GM23338 (cell line): ENCODE measurements at places on chromosomes 2 and 18. TPM values are rescaled to one million over a fixed set of nuclear protein-coding genes. Genes with fewer than 3 reads are reported as not detected.

GRCh38 chr2:169694894-169695260, 608 bp downstream of the PHOSPHO2 start:
- no peak for DNase-seq
- 0 out of 2 replicates have a peak, but pooled peaks cover 3% of the 10 kb centered on the region for H3K4me1 ChIP-seq
- peak overlapping the region; percentile 93 for H3K4me3 ChIP-seq

GRCh38 chr2:234403074-234403473, 93.8 kb downstream of the ARL4C start:
- no peak overlapping the region for H3K4me3 ChIP-seq
- no peaks in the 10 kb centered on the region for H3K4me1 ChIP-seq

DNA sequence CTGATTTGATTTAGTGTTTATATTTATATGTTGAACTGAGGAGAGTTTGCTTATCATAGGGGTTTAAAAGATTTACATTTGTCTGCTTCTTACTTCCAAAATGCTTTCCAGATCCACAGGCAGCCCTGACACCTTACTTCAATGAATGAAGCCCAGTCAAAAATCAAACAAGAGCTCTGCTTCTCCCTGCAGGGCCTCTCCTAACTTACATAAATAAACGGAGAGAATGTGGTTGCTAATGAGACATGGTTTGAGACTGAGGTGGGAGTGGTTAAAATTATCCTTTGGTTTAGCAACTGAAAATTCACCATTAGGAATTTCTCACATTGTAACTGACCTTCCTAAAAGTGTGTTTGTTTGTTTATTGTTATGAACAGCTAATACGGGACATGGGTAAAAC, 612.3 kb upstream of the FANCL start:
- H3K4me1 ChIP-seq = peaks cover 13% of the 10 kb centered on the region
- no peak overlapping the region for H3K27ac ChIP-seq
- H3K36me3 ChIP-seq = no peaks in the 10 kb centered on the region
- peak; percentile 44 for DNase-seq

GRCh38 chr2:238994876-238995275, 147.0 kb downstream of the TWIST2 start:
- no peaks in the 10 kb centered on the region for H3K27me3 ChIP-seq
- no peak for DNase-seq
- H3K4me1 ChIP-seq = no peaks in the 10 kb centered on the region
- H3K4me3 ChIP-seq = no peak overlapping the region
- no peaks in the 10 kb centered on the region for H3K36me3 ChIP-seq

GRCh38 chr2:236180076-236180816, 12.1 kb upstream of the GBX2 start:
- H3K4me3 ChIP-seq = peak overlapping the region; percentile 56; the same call in 1 of the 2 replicates
- H3K27ac ChIP-seq = no peak overlapping the region
- peaks cover 53% of the 10 kb centered on the region for H3K27me3 ChIP-seq

GRCh38 chr2:127410871-127411652, 7.2 kb upstream of the PROC start:
- H3K27ac ChIP-seq = no peak overlapping the region
- no peak for DNase-seq
- no peaks in the 10 kb centered on the region for H3K36me3 ChIP-seq
- no peak overlapping the region for H3K4me3 ChIP-seq
- H3K4me1 ChIP-seq = peaks cover 5% of the 10 kb centered on the region

DNA sequence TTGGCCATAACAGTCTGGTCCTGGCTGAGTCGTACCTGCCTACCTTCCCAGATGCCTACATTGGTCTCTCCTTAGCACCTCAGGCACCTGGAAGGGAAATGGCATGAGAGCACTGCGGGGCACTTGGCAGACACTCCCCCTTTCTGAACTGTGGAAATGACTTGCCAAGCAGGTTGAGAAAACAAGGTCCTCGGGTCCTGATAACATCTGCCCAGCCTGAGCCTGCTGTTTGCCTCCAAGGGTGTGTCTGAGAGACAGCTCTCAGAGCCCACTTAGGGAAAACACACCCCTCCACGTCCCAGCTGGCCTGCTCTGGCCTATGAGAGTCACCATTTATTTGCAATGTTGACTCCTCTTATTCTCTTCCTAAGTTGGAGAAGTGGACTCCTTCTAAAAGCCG, 10.5 kb downstream of the FAM110C start:
- H3K27ac ChIP-seq = no peak overlapping the region
- no peaks in the 10 kb centered on the region for H3K27me3 ChIP-seq
- peaks cover 17% of the 10 kb centered on the region; the same call in 1 of the 2 replicates for H3K36me3 ChIP-seq
- H3K4me1 ChIP-seq = no peaks in the 10 kb centered on the region
- no peak overlapping the region for H3K4me3 ChIP-seq
- no peak for DNase-seq

- no peaks in the 10 kb centered on the region for H3K27me3 ChIP-seq
- peaks cover 11% of the 10 kb centered on the region for H3K4me1 ChIP-seq
- no peak overlapping the region for H3K27ac ChIP-seq
- no peak overlapping the region for H3K4me3 ChIP-seq
These were observed 53.9 kb upstream of the CYTIP start for GRCh38 chr2:157497638-157498314.

DNA sequence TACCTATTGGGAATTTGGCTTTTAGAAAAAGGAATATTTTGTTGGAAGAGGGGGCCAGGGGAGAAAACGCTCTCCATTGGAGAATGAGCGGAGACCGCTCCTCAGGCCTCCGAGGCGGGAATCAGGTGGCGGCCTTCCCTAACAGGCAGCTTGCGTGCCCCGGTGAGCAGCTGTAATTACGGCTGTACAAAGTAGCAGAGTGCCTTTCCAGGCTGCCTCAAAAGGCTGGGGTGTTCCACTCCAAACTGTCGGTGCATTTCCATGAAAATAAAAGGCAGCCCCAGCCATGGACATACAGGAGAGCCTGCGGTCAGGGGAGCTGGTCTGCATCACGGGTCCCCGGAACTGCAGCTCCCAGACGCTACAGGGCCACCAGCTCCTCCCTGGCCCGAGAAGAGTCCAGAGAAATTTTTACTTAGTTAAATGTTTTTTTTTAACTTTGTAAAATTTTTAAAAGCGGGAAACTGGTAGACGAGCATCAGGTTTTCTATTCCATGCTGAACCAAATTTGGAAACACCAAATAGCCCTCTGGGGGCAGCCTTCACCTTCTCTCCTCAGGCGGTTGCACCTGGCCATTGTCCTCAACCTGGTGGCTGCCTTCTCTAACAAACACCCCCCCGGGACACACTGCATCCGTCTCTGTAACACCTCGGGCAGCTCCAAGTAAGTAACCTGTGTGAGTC, 209.3 kb upstream of the SALL3 start:
- H3K4me3 ChIP-seq = no peak overlapping the region
- no peaks in the 10 kb centered on the region for H3K36me3 ChIP-seq
- H3K27ac ChIP-seq = no peak overlapping the region
- H3K27me3 ChIP-seq = no peaks in the 10 kb centered on the region

DNA sequence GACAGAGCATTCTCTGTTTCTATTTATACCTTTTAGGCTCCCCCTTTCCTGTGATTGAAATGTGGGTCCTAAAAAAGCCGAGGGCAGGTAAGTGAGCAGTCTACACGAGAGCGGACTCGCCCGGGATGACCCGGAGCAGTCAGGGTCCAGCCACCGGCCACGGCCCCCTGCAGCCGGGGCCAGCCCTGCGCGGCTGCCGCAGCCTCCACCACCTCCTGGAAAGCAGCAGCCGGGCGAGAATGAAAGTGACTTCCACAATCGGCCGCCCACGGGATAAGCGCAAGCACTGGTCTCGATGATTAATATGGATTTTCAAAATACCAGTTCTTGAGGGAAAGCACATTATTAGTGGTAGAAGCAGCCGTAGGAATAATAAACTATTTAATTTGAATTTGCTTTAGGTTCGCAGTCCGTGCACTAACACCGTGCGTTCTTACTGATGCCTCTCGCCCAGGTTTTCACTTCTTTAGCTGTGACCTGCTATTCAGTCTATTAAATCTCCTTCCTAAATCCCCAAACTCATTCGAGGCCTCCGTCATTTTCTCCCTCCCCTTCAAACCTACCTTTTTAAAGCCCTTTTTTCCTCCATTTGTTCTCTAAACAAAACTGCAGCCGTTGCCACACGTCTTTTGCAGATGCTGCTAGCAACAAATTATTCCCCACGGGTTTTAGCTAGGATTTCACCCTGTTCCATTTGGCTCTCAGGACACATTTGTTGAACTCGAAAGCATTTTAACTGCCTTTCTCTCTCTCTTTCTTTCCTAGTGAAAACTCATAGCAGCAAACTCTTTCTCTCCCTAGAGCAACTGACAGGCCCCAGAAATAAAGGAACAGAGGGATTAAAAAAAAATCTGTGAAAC, 1015.1 kb upstream of the PIK3C3 start:
- H3K27me3 ChIP-seq = no peaks in the 10 kb centered on the region
- no peaks in the 10 kb centered on the region for H3K4me1 ChIP-seq
- H3K4me3 ChIP-seq = no peak overlapping the region
- DNase-seq = no peak
- no peak overlapping the region for H3K27ac ChIP-seq

GRCh38 chr2:149741646-149742045, 154.1 kb upstream of the MMADHC start:
- H3K4me1 ChIP-seq = no peaks in the 10 kb centered on the region
- no peaks in the 10 kb centered on the region for H3K36me3 ChIP-seq
- H3K4me3 ChIP-seq = no peak overlapping the region
- no peak overlapping the region for H3K27ac ChIP-seq

- peaks cover 5% of the 10 kb centered on the region for H3K4me1 ChIP-seq
- no peak overlapping the region for H3K27ac ChIP-seq
- H3K4me3 ChIP-seq = no peak overlapping the region
- DNase-seq = no peak
These were observed 13.1 kb downstream of the CHST10 start for GRCh38 chr2:100404411-100404810.

- H3K27ac ChIP-seq = no peak overlapping the region
- DNase-seq = no peak
- no peak overlapping the region for H3K4me3 ChIP-seq
- no peaks in the 10 kb centered on the region for H3K36me3 ChIP-seq
- no peaks in the 10 kb centered on the region for H3K27me3 ChIP-seq
These were observed 125.9 kb downstream of the NCKAP5 start for GRCh38 chr2:133442393-133442792.

DNA sequence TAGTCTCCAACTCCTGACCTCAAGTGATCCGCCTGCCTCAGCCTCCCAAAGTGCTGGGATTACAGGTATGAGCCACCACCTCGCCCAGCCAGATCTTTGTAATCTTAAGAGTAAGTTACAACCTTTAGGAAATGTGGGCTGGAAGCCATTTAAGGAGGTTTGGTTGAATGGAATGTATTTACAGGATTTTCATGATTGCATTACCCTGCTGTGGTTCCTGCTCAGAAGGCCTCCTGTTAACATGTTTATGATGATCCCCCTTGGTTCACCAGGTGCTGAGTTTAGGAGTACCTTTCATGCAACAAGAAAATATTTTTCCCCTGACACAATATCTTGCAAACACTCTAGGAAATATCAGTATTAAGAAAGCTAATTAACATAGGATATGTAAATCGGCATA, 187.4 kb upstream of the SH3BP4 start:
- 0 out of 2 replicates have a peak, but pooled peaks cover 8% of the 10 kb centered on the region for H3K36me3 ChIP-seq
- no peak overlapping the region for H3K27ac ChIP-seq
- H3K4me1 ChIP-seq = peaks cover 5% of the 10 kb centered on the region; the same call in 1 of the 2 replicates

DNA sequence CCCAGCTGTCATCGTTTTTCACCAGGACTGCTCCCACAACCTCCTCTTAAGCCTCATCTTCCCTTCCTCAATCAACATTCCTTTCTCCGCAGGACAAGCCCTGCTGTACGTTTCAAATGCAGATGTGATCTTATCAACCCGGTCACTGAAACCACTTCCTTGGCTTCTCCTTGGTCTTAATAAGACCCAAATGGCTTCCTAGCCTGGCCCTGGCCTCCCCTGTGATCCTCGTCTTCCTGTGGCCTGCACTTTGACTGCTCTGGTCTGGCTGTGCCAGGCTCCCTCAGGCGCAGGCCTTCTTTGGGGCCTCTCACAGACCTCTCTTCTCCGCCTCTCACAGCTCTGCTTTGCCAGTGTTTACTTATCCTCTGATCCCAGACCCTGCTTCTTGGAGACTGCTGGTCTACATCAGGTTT, 4.7 kb upstream of the ADNP2 start:
- H3K4me3 ChIP-seq = peak overlapping the region; percentile 21; the same call in 1 of the 2 replicates
- H3K36me3 ChIP-seq = no peaks in the 10 kb centered on the region
- peak; percentile 70 for DNase-seq
- no peaks in the 10 kb centered on the region for H3K27me3 ChIP-seq
- H3K4me1 ChIP-seq = peaks cover 19% of the 10 kb centered on the region

TBR1 gene
- total RNA-seq = not detected in 2 replicates

COL6A3 gene
- total RNA-seq = 7.3 and 8.7 TPM in 2 replicates

RAPH1 gene
- 36.2 and 39.1 TPM in 2 replicates for total RNA-seq

SPIRE1 gene
- total RNA-seq = 15.5 and 16.6 TPM in 2 replicates

KCNG2 gene
- total RNA-seq = 0.52 TPM in 1 of 2 replicates, not detected in the other

ARHGEF4 gene
- total RNA-seq = 11.8 and 16.6 TPM in 2 replicates

TRABD2A gene
- 12.1 and 15.7 TPM in 2 replicates for total RNA-seq

CMPK2 gene
- total RNA-seq = 0.12 and 0.56 TPM in 2 replicates
